Caki2 (cell line): ENCODE measurements at places on chromosomes 6 and 20. TPM values are rescaled to one million over a fixed set of nuclear protein-coding genes. Genes with fewer than 3 reads are reported as not detected.

DNA sequence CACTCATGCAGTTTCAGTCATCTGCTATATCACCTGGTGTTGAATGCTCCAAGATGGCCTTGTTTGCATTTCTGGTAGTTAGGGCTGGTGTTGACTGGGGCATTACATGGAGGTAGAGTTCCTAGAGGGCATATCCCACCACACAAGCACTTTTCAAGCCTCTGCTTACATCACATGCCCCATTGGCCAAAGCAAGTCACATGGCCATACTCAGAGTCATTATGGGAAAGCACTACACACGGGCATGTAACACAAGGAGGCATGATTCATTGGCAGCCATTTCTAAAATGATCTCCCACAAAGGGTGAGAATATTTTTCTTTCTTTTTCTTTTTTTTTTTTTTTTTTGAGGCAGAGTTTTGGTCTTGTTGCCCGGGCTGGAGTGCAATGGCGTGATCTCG lies 73.2 kb downstream of the TRMT6 start:
- no peak for DNase-seq

- DNase-seq = no peak
Measured at GRCh38 chr20:57985278-57985677, 243.2 kb downstream of the ANKRD60 start.

DNA sequence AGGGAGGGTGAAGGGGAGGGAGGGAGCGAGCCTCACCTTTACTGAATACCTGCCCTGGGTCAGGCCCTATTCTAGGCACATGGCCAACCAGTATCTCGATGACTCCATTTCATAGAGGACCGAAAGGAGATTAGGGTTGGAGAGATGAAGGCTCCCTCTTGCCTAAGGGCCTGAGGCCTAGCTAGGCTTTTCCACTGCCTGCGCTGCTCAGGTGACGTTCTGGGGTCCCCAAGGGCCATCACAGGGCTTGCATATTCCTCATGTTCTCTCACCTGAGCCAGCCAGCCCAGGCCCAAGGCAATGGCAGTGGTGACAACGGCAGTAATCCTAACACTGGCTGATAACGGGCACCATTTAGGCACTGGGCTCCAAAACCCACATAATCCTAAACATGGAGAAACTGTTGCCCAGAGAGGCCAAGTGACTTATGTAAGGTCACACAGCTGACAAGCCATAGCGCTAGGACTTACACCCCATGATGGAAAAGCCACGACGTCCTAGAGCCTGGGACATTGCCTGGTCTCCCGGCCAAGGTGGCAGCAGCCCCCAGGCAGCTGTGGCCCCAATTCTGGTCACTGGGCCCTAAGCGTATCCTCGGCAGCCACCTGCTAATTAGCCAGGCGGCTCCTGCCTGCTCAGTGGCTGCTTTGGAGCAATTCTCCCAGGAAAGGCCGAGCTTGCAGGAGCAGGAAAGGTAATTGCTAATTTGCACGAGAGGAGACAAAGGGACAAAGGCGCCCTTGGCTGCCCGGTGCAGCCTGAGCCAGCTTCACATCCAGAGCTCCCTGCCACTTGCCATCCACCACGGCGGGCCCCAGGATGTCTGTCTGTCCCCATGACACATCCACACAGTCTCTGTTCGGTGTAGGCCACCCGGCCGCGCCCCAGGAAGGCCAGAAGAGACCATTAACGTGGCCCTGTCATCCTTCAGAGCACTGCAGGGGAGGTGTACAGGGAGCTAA lies 21.5 kb downstream of the NOL4L start:
- DNase-seq = no peak

TRAPPC3L gene
- total RNA-seq = not detected in 2 replicates

KIF3B gene
- 19.3 and 19.9 TPM in 2 replicates for total RNA-seq

C6orf141 gene
- total RNA-seq = not detected in 2 replicates

PIGT gene
- 66.4 and 89.4 TPM in 2 replicates for total RNA-seq
